ENCODE measurements at places on chromosomes 13 and 19.
A peak's percentile ranks its signal among the peaks of the same experiment; 100 is the strongest.

DNA sequence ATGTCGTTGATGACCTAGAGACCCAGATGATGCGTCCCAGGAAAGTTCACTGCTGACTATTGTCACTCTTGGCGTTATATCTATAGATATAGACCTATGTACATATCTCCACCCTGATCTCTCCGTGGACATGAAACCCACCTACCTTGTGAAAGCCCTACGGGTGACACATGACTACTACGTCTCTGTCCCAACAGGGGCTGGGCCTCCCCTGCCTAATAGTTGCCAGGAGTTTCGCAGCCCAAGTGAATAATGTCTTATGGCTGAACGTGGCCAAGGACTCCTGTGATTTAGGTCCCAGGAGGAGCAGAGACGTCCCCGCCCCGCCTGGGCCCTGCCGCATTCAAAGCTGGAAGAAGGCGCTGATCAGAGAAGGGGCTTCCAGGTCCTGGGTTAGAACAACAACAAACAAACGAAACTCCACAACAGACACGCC, 4.9 kb upstream of the POU4F1 start:
- DNase-seq = no peak

DNA sequence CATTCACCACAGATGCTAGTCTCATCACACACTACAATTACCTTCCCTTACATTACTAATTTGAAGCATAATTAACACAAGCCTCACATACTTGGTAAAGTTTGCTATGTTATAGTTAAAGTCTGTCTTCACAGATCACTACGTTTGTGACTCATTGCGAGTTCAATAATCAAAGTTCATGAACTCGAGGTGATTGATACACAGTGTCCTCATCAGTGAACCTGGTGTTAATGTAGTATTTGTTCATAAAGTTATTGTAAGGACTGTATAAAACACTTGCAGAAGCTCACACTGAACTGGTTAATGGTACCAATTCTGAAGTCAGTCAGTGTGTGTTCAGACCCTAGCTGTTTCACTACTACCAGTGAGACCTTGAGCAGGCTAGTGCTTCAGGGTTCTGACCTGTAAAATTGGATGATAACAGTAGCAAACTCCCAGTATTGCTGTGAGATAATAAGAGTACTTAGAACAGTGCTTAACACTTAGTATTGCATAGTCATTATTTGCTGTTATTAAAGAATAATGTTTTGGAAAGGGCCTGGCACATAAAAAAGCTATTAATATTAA, 313.3 kb downstream of the LIG4 start:
- no peak for DNase-seq

GRCh38 chr13:111566567-111566966, 246.1 kb downstream of the TEX29 start:
- DNase-seq = no peak

DNA sequence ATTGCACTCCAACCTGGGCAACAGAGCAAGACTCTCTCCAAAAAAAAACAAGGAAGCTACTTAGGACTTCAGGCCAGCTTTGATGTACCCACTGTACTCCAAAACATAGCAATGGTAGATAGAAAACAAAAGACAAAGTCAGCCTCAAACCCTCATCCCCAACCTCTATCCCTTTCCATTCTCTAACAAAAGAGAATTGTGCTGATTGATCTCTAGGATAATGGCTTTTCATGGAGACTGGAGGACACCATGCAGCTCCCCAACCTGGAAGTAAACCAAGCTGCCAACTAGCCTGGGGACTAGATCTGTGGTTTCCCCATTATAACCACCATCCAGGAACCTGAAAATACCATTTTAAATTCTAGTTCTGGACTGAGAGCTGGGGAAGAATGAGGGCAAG, 4.3 kb upstream of the ZDHHC20 start:
- no peak for DNase-seq

DNA sequence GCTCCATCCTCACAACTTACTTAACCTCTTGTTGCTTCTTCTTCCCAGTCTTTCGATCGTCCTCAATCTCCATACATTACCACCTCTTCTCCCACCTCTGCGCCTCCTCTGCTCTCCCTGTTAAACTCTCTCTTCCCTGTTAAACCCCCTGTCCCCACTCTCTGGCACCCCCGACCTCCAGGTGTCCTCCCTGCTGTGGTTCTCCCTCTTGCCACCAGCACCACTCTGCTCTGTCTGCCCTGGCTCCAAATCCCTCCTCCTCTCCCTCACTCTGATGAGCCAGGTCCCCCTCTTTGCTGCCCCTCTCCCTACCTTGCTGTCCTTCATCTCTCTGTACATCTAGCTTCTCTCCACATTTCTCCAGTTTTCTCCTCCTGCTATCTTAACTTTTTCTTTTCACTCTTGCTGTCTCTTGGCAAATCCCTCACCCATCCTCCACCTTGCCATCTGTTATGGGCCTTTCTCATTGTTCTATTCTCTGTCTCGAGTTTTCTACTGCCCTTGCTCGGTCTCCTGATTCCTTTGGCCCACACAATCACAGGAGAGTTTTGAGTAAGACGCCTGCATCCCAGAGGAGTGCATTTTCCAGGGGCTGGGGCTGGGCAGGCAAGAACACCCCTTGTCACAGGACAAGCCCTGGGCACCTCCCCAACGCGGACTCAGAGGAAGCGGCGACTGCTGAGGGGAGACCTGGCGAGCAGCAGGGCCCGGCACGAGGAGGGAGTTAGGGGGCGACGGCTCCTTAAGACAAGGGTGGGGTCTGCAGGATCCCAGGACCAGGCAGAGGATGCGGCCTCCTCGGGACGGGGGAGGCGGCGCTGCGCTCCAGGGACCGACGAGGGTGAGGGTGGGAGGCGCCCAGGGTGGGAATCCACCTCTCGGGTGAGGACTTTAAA, 21.4 kb upstream of the ERVV-1 start:
- DNase-seq = no peak

GRCh38 chr13:41443969-41444368, 13.4 kb upstream of the RGCC start:
- DNase-seq = no peak

- DNase-seq = no peak
Observed at GRCh38 chr13:104833221-104833620, 1702.2 kb downstream of the EFNB2 start.

DNA sequence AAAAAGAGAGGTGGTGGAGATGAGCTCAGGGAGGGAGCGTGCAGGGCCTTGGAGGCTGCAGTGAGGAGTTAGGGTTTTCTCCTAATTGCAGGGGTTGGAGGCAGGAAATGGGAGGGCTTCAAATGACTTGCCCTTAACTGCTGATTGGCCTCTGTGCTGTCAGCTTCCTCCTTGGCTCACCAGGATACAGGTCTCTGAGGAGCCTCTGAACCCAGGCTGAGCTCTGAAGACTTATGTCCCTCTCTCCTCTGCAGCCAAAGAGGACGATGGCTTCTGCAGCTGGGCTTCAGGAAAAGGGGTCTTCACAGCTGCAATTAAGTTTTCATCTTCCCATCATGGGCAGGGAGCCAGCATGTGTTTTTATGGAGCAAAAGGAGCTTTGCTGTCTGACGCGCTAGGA, 6.7 kb upstream of the RANBP3 start:
- no peak for DNase-seq

DNA sequence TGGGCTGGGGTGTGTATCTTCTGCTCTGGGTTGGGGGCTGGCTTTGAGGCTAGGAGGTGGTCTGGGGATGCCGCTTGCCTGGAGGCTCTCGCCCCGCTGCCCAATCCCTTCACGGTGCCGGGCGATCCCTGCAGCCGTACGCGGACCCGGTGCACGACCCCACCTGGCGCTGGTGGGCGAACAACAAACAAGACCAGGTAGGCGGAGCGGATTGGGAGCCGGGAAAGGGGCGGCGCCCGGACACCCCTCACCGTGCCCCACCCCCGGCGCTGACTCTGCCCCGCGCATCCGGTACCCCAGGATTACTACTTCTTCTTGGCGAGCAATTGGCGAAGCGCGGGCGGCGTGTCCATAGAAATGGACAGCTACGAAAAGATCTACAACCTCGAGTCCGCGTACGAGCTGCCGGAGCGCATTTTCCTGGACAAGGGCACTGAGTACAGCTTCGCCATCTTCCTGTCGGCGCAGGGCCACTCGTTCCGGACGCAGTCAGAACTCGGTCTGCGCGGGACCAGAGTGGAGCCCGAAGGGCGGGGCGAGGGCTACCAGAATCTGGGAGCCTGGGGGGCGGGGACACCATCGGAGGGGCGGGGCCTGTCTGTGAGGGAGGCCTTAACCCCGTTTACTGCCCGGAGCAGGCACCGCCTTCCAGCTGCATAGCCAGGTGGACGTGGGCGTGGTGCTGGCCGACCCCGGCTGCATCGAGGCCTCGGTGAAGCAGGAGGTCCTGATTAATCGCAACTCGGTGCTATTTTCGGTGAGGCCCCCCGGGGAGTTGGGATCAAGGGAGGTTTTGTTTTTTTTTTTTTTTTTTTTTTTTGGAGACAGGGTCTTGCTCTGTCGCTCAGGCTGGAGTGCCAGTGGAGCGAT, 12.1 kb upstream of the PSMD8 start:
- DNase-seq = peak; percentile 80

DNA sequence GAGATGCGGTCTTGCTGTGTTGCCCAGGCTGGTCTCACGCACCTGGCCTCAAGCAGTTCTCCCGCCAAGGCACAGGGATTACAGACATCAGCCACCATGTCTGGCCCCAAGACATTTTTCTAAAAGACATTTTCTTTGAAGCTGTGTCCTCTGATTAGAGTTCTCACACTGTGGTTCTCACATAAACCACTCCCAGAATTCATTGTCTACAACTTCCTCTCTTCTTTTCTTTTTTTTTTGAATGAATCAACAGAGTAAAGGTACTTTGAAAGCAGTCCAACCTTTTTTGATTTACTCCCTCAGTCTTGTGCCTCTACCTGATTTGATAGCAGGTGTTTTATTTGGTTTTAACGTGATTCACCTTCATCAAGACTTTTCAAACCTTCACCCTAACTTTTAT, 14.3 kb upstream of the SHD start:
- DNase-seq = peak; percentile 30
